Stimulated activated CD8-positive, alpha-beta memory T cell treated with anti-CD3 and anti-CD28 coated beads, Interleukin-4, amount 100 ng/mL, for 1 hour (primary cell): ENCODE measurements at places on chromosomes 7 and 10.

GRCh38 chr7:154903083-154903731 lies 99.7 kb downstream of the PAXIP1 start:
- no peak for DNase-seq

GRCh38 chr7:32871624-32872371 lies 19.8 kb downstream of the KBTBD2 start:
- no peak for DNase-seq

GRCh38 chr10:97207131-97207530 lies 21.4 kb upstream of the SLIT1 start:
- DNase-seq, result no peak

DNA sequence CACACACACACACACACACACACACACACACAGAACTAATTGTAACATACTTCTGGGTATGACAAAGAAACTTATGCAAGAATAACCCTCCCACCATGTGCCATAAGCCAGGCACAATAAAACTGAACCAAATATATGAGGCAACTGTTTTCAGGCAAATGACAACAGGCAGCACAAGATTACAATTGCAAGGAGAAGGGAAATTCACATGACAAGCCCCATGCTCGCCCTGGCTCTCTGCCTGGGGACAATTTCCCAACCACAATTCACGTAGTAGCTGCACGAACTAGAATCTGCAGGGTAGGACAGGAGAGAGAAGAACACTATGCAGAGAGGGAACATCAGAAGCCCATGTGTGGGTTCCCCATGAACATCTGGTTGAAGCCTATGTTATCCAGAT lies 143.3 kb downstream of the CALN1 start:
- DNase-seq, result no peak

- DNase-seq, result no peak
These were observed 291.3 kb downstream of the PTEN start for GRCh38 chr10:88154596-88155250.

DNA sequence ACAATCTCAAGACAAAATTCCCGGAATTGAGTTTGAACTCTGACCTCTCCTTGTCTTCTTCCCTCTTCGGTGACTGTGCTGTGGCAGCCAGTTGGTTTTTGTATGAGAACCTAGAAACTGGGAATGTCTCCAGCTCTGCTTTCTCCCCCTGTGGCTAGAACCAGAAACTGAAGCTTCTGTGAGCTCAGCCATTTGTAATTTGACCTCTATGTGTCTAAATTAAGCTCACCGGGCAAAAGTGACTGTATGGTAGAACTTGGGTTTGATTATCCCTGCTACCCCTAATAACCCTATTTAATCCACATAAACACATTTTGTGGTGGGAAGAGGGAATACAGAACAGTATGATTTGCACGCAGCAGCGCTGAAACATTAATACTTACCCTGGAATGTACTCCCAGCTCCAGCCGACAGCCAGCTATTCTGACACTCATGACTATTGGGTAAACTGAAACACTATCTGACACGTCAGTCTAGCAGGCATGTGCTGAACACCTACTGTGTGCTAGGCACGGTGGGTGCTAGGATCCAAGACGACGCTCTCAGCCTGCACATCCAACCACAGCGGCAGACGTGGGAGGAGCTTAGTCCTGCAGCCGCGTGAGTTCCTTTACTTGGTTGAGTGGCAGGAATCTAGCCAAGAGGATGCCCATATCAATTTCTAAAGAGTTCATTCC lies 324.8 kb downstream of the SFMBT2 start:
- no peak for DNase-seq

DNA sequence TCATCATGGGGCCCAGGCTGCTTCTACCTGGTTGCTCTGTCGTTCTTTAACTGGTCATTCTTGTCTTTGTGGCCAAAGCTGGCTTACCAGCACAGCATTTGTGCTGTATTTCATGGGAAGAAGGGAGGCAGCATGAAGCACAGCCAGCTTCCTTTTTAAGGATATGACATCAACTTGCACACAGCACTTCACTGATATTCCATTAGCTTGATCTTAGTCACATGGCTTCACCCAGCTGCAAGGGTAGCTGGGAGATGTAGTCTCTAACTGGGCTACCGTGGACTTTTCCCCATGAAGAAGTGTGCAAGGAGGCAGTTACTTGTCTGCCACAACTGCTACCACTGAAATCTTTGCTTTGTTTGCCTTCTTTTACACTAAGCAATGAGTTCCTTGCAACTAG lies 525.2 kb downstream of the LRMDA start:
- no peak for DNase-seq

DNA sequence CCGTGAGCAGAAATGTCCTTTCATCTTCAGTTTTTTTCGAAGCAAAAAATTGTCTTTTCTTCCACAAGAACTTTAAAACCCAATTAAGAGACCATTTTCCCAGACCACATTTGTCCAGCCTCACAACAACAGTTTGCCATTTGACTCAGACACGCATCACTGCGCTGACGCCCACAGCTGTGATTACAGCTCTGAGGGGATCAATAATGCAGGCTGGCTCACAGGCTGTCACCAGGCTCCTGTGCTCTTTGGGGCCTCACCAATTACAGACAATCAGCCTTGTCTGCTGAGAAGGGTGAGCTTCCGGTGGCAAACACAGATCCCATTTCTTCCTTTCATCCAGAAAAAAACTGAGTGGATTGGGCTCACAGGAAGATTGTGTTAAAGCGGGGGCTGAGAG lies 33.3 kb downstream of the DDC start:
- no peak for DNase-seq

GRCh38 chr10:133275684-133276092 lies 980 bp downstream of the ADAM8 start:
- DNase-seq, result no peak
